ENCODE measurements at places on chromosomes 3 and 15. TPM values are rescaled to one million over a fixed set of nuclear protein-coding genes. Genes with fewer than 3 reads are reported as not detected.

The TGM4 gene
- polyA plus RNA-seq = 0.12 TPM

The IL20RB gene
- 0.58 TPM for polyA plus RNA-seq

The SNTN gene
- not detected for polyA plus RNA-seq

DNA sequence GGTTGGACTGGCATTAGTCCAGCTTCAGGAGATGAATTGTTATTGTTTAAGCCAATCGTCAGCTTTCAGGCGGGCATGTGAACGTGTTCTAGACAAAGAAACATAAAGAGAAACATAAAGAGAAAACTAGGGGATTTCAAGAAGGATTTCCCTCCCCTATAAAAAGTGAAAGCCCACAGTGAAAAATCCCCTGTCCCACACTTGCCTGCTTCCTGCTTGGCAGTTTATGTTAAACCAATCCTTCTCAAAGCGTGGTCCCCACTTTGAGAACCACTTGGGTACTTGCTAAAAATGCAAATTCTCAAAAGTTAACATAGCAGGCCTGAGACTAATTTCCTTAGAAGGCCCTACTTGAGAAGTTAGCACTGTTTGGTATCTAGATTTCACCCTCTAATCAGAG is 293.0 kb upstream of the SOX14 start:
- DNase-seq = no peak

DNA sequence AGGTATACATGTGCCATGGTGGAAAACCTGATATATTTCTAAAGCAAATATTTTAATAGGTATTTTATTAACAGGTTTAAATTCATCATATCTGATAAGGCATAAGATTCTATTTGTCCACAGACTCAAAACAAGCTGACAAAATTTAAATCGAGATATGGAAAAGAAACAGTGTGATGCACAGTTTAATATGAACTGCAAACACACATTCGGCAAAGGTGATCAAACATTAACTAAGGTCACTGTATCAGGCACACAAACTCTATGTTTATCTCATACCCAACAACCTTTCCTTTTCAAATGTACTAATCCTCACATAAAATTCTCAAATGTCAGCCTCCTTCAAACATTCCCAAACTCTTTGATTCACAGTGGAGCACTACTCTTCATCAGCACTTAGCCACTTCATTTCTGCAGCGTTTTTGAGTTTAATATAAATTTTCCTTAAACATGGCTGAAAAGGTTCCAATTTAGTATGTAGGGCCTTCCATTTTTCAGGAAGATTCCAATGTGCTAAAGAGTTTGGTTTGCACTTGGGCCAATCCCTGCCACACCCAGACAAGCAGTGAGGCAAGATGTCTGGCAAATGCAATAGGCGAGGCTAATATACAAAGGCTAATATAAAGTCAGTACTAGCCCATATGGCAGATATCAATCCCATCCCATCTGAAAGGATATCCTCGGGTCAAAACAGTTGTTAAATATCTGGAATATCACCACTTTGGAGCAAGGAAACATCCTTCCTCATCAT is 84.6 kb downstream of the GBE1 start:
- no peak for DNase-seq

- no peak for DNase-seq
These were observed 73.0 kb upstream of the ETV5 start for GRCh38 chr3:186181901-186182300.

- no peak for DNase-seq
These were observed 167.9 kb downstream of the PDE8A start for GRCh38 chr15:85149465-85150129.

All from SK-N-SH (cell line).